ENCODE measurements at places on chromosomes 7 and 10.

DNA sequence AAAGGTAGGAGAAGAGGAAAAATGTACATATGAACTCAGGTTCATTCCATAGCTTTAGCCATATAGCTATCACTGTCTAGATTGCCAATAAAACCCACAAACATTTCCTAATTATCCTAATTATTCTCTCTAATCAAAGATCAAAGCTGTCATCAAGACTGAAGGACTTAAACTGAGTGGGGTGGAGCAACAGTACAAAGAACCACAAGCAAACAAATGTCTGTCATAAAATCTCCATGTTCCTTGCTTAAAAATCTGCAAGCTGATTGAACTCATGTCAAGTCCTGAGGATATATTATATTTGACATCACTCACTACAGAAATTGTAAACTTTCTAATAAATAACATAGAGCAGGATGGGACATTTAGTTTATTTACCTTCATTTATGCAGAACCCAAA lies 315.9 kb downstream of the SNX13 start:
- no peak for DNase-seq

DNA sequence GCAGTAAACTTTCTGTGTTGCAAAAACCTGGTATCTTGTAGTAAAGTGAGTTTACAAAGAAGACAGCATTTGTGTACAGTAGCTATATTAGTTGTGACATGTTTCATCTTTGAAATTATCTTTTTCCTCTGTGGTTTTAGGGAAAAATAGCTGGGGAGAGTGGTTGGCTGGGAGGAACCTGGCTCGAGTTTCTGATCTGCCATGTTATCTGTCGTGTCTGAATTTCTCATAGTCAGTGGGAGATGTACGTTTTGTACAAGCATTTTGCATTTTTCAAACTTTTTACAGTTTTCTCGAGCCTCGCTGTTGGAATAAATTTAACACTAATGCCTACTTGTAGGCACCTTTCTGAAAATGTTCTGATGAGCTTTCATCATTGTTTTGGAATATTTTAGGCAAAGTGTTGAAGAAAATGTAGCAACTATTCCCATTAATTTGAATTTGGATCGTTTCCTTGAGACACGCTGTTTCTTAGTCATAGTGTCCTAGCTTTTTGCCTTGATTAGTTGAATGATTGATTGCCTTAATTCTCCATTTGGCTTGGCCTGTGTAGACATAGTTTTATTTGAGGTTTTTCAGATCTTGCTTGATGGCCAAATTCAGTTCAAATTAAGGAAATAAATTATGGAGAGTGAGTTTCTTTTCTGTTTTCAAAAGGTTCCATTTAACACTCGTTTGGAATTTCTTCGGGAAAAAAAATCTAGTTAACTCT lies 65.1 kb downstream of the CAMK1D start:
- DNase-seq, result no peak

- no peak for DNase-seq
These were observed 78.1 kb upstream of the RHEB start for GRCh38 chr7:151597541-151598444.

DNA sequence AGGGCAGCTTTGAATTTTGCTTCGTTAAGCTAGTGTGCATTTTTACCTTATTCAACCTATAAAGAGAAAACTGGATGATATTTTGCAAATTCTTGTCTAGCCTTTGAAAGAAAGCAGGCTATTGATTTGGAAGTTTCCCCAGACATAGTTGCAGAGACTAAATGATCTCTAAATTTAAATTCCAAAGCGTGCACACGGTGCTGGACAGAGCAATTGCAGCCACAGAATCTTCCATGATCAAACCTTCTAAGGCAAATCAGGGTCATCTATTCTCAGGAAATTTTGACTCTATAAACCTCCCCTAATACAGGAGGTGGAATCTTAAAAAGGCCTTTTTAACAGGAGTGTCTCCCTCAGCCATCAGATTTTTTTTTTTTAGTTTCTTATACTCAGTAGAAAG lies 159.9 kb downstream of the MDFIC start:
- DNase-seq, result no peak

GRCh38 chr10:88431103-88431502 lies 152.0 kb downstream of the RNLS start:
- DNase-seq, result no peak

- DNase-seq, result no peak
These were observed 5.3 kb downstream of the CDH23 start for GRCh38 chr10:71402005-71402404.

- no peak for DNase-seq
These were observed 298.3 kb downstream of the TNS3 start for GRCh38 chr7:47283497-47284131.

DNA sequence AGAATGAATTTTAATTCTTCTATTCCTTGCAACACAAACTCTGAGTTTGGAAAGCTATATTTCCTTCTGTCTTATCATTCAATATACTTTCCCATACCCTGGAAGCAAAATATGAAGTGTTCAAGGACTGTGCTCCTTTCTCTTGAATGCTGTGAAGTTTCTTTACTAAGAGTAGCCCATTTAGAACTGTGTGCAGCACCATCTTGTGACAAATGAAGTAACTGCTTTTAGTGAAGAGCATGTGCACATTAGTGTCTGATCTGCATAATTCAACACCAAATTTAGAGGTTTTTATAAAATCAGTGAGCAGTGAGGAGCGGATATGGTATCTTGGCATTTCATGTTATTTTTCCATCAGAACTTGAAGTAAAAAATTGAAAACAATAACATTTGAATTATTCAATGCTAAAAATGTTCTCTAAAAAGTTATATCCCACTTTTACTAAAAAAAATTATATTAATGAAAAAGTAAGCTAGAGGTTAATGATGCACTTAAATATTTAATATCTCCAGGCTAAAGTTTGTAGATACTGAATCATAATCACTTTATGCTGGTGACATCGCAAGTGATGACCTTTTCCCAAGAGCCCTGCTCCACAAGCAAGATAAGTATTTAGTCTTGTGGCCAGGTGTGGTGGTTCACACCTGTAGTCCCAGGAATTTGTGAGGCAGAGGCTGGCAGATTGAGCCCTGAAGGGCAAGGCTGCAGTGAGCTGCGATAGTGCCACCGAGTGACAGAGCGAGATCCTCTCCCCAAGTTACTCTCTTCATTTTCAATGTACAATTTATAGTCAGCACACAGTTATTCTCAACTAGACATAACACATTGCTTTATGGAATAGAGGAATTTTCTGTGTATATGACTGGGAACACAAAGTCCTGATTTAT lies 108.8 kb upstream of the PCLO start:
- DNase-seq, result no peak

- no peak for DNase-seq
These were observed 23.0 kb upstream of the PRPF18 start for GRCh38 chr10:13563481-13564445.

DNA sequence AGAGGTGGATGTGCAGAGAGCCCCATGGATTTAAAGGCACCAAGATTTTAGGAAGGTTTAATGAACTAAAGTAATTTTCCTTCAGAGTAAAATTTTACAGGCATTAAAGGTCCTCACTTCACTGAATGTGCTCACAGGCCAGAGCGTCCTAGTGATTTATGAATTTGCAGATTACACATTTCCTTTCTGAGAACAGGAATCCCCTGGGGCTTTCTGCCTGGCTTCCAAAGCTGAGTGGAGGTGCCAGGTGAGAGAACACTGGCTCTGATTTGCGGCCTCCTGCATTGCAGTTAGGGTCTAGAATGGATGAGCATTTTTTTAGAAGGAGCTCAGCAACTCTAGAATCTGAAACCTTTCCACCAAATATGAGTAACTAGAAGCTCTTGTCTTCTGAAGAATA lies 194.3 kb downstream of the SORCS3 start:
- DNase-seq, result no peak

- DNase-seq, result no peak
These were observed 39.6 kb downstream of the PDGFA start for GRCh38 chr7:479948-480499.

GRCh38 chr7:140060788-140061606 lies 1.8 kb downstream of the PARP12 start:
- DNase-seq, result no peak

DNA sequence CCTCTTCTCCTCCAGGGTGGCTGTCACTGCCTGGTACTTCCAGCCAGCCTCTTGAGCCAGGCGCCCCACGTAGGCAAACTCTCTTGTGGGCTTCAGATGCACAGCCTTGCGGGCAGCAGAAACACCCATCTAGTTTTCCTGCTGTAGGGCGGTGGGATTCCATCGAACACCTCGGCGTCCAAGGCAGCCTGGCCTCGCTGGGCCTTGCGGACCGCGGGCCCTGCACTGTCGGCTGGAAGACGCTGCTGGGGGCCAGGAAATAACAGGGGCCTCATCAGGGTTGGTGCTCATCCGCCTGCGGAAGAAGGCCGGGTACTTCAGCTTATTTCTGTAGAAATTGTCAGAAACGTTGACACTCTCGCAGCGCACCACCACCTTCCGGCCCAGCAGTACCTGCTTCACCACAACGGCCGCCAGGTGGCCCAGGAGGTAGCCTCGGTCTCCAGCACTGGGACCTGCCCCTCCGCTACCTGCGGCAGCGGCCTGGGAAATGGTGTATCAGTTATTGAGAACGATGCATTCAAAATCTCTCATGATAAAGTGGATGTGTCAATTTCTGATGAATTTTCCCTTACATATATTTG lies 61.1 kb downstream of the WDFY4 start:
- DNase-seq, result no peak

- no peak for DNase-seq
These were observed 7.1 kb downstream of the SPOCK2 start for GRCh38 chr10:72081210-72081609.

- DNase-seq, result no peak
These were observed 82.0 kb downstream of the ELFN1 start for GRCh38 chr7:1752111-1752510.

DNA sequence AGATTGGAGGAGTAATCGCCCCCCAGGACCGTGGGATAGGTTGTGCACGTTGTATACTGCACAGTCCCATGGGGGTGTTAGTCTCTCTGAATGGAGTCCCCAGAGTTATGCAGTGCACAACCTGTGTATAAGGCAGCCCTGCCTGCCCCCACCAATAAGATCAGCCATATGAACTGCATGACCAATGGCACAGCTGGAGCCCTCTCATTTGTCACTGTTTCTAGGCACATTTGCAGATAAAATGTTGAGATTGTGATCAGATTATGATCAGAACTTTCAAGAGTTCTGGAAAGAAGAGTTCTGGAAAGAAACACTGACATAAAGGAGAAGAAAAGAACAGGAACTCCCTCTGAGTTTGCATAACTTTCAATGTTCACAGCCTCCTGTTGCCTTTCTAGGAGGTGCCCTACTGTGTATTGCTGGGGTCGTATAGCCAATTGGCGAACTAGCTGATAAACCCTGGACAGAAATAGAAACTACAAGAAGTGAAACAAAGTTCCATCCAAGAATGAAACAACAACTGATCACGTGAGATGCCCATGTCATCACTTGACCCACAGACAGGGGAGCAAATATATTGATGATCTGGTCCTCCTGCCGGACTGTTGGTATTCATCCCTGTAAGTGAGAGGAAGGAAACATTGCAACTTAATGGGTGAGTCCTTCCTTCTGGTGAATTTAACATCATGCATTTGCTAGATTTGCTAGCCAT lies 49.6 kb upstream of the TOMM7 start:
- no peak for DNase-seq

- no peak for DNase-seq
These were observed 28.3 kb downstream of the TBATA start for GRCh38 chr10:70756700-70757360.

GRCh38 chr10:3526727-3527501 lies 258.1 kb downstream of the KLF6 start:
- no peak for DNase-seq

GRCh38 chr7:70614237-70615045 lies 517.5 kb upstream of the GALNT17 start:
- DNase-seq, result no peak

DNA sequence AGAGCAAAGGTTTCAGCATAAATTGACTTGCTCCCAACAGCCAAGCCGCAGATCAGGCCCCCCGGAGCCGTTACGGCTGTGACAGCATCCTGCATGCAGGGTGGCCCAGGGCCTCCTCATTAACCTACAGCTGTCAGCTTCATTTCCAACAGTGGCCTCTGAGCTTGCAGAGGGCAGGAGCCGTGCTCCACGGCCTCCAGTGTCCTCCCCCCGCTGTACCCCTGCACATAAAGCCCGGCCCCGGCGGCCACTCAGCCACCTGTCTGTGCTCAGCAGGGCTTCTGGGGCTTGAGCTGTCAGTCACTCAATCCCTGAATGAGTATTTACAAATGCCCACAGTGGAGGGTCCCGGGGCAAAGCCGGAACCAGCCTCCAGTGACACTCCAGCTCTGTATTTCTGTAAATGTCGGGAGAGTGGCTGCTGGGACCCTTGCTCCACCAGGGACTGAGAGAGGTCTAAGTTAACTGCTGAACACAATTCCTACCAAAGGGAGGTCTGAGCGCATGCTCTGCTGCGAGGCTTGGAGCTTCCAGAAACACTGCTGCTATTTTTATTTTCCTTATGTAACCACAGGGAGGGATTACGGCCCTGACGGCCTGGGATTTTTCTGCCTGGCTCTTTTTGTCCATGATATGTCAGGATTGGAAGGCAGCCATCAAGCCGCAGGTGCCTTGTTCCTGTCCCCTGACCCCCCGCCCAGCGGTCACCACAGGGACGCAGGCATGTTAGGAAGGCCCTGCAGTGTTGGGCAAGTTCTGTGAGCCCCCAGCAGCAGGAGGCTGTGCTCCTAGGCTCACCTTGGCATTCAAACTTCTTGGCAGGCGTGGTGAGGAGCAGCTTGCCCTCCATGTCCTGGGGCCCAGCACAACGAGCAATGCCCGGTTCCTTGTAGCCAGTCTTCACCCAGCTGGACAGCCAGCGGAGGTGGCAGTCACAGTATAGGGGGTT lies 165.0 kb downstream of the SLIT1 start:
- DNase-seq, result no peak

DNA sequence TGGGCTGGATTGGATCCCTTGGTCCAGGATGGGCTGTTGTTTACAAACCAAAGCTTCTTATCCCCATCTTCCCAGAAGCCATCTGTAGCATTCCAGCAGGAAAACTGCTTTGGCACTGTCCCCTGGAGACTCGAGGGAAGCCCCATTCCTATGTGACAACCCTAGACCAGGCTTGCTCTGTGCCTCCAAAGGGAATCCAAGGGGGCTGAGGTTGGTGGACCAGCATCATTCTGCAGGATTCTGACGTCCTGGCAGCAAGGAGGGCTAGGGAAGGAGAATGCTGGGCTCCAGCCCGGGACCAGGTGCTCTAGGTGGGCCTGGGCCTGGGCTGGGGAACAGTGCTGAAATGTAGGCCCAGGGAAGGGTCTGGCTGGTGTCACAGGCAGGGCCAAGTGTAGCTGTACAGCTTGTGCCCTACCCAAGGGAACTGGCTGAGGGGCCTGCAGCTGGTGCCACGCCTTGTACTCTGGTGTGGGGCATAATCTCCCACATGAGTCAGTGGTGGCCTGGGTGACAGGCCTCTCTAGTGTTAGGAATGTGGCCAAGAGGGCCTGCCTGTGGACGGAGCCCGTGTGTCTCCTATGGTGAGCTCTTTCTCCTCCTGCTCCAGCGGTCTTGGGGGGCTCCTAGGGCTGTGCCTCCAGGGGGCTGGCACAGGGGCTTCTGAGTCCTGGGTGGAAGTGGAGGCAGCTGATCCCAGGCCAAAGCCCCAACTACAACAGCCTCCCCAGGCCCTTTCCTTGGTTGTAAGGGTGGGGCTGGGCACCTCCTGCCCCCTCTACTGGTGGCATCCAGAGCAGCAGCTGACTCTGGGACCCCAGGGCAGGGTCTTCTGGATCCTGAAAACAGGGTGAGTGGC lies 25.2 kb downstream of the TRIM8 start:
- DNase-seq, result no peak
